ENCODE measurements at places on chromosomes 3 and 15. TPM values are rescaled to one million over a fixed set of nuclear protein-coding genes. Genes with fewer than 3 reads are reported as not detected.

RAB11A gene
- 211 TPM for total RNA-seq

RLBP1 gene
- total RNA-seq, result not detected

NANOGP8 gene
- total RNA-seq, result not detected

BNC1 gene
- total RNA-seq, result 0.53 TPM

CLPX gene
- total RNA-seq, result 60.9 TPM

BCL2A1 gene
- 0.30 TPM for total RNA-seq

TNIK gene
- 32.4 TPM for total RNA-seq

ROPN1 gene
- total RNA-seq, result not detected

ADCY5 gene
- 117 TPM for total RNA-seq

PDE8A gene
- total RNA-seq, result 13.4 TPM

TMEM207 gene
- not detected for total RNA-seq

VGLL3 gene
- total RNA-seq, result 8.0 TPM

KLHL40 gene
- total RNA-seq, result 0.26 TPM

CCR9 gene
- not detected for total RNA-seq

NCKIPSD gene
- total RNA-seq, result 9.4 TPM

CAMK2N2 gene
- total RNA-seq, result not detected

PRICKLE2 gene
- total RNA-seq, result 8.3 TPM

NEK10 gene
- 5.4 TPM for total RNA-seq

ECT2 gene
- total RNA-seq, result 5.7 TPM

RYR3 gene
- 0.26 TPM for total RNA-seq

PODXL2 gene
- 1.2 TPM for total RNA-seq

SLC9C1 gene
- 2.2 TPM for total RNA-seq

LTF gene
- total RNA-seq, result 2.6 TPM

MEIS2 gene
- 64.5 TPM for total RNA-seq

SOX14 gene
- total RNA-seq, result not detected

GASK1A gene
- 1.2 TPM for total RNA-seq

ALPK3 gene
- total RNA-seq, result 142 TPM
